BJ (cell line): ENCODE measurements at places on chromosomes 11 and 22. TPM values are rescaled to one million over a fixed set of nuclear protein-coding genes. Genes with fewer than 3 reads are reported as not detected.

The CBLIF gene
- polyA plus RNA-seq: not detected in 2 replicates

DNA sequence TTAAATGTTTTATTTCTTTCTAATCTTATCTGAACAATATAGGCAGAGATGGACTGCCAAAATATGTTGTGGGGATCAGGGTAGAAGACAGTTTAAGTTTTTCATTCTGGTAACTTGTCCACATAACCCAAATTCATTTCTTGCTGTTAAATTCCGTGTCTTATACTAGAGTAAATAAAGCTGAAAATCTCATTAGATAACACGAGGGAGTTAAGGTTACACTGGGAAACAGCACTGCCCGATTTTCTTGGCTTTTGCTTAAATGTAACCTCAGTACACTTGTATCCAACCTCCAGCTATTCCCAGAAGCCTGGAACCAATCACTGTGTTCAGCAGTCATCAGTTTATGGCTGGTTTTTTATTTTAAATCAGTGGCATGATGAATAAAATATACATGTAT, 48.2 kb downstream of the MICAL3 start:
- DNase-seq: no peak

DNA sequence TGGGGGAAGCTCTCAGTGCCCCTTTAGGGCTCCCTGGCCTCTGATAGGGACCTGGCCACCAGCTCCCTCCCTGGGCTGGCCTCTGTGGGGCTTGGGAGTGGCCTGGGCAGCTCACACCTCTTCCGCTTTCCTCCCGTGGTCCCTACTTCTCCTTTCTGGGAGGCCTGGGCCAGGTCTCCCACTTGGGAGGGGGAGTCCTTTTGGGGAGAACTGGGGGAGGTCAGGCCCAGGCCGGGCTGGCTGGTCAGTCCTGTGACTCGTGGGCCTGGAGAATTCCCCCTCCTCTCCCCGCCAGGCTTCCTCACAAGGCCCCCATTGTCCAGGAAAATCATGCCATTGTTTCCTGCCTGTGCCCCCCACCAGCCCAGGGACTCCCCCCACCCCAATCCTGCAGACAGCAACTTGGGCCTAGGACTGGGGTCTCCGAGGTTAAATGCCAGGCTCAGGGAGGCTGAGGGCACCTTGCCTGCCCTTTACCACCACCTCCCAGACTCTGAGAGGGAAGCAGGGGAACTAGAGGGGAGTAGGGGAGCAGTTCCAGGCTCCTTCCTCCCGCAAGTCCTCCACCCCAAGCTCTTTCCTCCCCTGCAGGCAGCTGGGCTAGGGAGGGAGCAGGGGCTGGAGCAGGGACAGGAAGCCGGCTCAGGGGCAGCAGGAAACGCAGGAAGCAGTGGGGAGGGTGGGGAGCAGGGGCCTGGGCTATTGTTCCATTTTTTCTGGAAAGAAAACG, 2.8 kb downstream of the MAP3K11 start:
- DNase-seq: no peak

The OR51E2 gene
- not detected in 2 replicates for polyA plus RNA-seq

DNA sequence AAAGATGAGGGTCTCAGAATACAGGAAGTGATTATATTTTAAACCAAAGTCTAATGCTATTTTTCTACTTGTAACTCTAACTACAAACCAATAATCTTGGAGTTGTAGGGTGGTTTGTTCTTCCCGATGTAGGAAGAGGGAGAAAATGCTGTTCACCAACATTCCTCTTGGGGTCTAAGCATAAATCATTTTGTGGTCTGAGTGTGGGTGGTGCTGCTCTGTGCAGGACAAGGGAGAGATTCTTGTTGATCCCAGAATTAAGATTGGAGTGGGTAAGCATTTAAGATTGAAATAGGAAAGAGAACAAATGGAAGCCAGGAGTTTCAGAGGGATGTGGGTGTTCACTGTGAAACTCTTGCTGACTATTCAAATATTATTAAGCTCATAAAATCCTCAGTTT, 38.6 kb upstream of the MMP13 start:
- no peak for DNase-seq

GRCh38 chr22:48742556-48743343, 1084.9 kb downstream of the BRD1 start:
- DNase-seq: no peak

DNA sequence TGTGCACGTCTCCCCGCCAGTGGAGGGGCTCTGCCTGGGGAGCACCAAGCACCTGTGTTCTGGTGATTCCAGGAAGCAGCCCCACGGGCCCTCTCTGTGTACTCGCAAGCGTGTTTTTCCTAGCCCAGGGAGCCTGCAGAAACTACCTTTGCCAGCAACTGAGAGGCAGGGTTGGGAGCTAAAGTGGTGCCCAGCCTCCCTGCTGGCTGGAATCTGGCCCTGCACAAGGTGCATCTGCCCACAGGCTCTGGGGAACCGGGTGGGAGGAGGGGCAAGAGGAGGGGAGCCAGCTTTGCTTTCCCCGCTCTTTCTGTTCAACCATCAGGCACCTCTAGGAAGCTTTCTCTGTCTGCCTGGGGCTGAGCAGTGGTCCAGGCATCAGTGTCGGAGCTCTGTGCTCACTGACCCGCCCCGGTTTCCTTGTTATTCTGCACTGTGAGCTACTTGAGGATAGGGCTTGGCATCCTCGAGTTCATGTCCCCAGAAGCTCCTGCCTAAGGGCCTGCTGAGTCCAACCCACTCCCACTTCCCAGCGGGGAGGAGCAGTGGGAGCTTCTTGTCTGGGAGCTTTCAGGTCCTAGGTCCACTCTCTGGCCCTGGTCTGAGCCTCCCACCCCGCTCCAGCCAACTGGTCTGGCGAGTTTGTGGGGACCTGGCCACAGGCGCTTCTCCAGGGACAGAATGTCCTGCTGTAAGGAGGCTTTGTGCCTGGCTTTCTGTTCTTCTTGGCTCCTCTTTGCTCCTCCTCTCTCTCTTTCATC, 14.9 kb downstream of the DAGLA start:
- no peak for DNase-seq

- no peak for DNase-seq
Observed at GRCh38 chr22:49159711-49160110, 668.0 kb downstream of the BRD1 start.

DNA sequence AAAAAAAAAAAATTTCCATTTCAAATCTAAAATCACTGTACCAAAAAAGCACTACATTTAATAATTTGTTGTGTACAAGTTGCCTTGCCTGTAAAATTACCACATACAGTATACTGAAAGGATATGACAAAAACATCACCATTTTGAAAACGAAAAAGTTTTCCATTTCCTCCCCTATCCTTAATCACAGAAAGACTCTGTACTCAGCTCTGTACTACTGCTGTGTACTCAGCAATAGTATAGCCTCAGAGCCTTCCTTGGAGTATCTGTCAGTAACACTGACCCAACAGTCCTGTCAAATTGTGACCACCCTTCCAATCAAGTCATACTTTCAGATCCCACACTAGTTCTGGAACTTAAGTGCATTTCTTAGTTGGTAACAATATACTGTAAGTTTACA, 48.0 kb downstream of the CELF1 start:
- DNase-seq: no peak

GRCh38 chr11:78714539-78714938, 139.9 kb upstream of the NARS2 start:
- no peak for DNase-seq

The SULT4A1 gene
- 0.15 and 0.39 TPM in 2 replicates for polyA plus RNA-seq

The TESMIN gene
- polyA plus RNA-seq: 1.5 and 2.1 TPM in 2 replicates

The CATSPER1 gene
- 0.56 and 0.69 TPM in 2 replicates for polyA plus RNA-seq

The FOXRED1 gene
- polyA plus RNA-seq: 11.4 and 18.3 TPM in 2 replicates

- DNase-seq: no peak
Observed at GRCh38 chr11:27437829-27438594, 34.6 kb downstream of the LGR4 start.

GRCh38 chr11:105829084-105829483, 193.0 kb downstream of the MSANTD4 start:
- DNase-seq: no peak

DNA sequence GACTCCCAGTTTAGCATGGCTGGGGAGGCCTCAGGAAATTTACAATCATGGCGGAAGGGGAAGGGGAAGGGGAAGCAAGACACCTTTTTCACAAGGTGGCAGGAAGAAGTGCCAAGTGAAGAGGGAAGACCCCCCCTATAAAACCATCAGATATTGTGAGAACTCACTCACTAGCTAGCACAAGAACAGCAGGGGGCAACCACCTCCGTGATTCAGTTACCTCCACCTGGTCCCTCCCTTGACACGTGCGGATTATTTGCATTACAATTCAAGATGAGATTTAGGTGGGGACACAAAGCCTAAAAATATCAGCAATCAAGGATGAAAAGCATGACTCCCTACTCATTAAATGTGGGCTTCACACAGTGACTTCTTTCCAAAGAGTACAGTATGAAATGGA, 155.0 kb upstream of the CCDC90B start:
- no peak for DNase-seq

The INPP5J gene
- 1.1 and 1.5 TPM in 2 replicates for polyA plus RNA-seq

DNA sequence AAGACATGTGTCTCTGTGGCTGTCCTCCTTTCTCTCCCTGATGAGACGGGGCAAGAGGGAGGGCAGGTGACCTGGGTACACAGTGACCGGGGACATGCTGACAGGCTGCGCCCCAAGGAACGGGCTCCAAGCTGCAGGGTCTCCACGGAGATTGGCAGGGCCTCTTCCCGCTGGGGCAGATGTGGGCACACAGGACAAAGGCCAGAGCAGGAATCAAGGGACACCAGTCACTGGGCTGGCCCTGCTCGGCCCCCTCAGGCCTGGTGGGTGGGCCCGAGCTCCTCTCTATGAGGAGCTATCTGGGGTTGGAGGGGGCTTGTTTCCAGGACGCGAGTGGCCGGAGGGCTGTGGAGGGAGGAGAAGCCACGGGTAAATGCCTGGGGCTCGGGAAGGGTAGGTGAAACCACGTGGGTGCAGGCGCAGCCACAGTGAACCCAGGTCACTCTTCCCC, 11.2 kb downstream of the PNPLA5 start:
- no peak for DNase-seq

- peak; percentile 23 for DNase-seq
Observed at GRCh38 chr11:64304316-64305072, 830 bp upstream of the ESRRA start.

- no peak for DNase-seq
Observed at GRCh38 chr11:33116535-33116934, 44.7 kb downstream of the CSTF3 start.

DNA sequence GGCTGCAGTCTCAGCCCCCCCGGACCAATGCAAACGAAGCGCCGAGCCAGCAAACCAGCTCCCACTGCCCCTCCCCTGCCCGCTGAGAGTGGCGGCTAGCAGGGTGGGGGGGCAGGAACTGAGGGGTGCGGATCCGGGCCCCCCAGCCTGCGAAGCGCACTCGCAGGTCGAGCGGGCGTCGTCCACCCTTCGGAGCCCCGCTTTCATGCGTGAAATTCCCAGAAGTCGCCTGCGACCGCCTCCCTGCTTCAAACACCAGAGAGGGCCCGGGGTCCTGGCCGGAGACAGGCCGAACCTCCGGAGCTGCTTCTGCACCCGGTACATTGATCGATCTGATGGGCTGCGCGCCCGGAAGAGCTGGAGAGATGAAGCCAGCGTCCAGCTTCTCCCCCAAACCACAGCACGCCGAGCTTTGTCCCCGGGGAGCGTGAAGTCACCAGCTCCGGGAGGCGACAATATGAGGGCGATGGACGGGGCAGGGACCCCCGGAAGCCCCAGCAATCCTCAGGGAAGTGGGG, 646 bp upstream of the PATZ1 start:
- DNase-seq: no peak

The C22orf23 gene
- 0.38 and 0.42 TPM in 2 replicates for polyA plus RNA-seq

DNA sequence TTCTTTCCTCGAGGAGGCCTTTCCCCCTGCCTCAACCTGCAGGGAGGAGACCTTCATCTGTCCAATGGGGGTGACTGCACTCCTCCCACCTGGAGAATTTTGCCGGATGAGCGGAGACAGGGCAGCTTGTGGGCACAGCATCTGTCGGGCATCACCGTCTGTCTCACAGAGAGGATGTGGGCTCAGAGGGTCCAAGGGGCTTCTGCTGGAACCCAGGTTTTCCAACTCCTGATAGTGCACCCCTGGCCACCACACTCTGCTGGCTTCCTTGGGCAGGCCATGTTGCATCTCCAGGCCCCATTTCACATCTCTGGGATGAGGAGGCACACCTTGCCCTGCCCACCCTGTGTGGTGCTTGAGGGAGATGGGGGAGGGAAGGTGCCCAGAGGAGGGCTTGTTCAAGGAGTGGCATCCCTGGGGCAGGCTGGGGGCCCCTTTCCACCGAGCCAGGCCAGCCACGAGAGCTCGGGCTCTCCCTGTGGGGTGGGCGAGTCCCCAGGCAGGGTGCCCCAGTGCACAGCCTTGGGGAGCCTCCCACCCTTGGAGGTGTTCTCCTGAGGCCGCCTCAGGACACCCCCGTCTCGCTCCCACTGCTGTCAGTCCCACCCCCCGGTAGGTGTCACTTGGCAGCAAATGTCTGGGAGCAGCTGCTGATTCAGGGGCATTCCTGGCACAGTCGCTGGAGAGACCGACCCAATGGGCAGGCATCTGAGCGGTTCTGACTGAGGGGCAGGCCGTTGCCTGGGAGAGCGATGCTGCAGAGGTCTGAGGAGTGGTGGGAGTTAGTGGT, 84.2 kb downstream of the MORC2 start:
- no peak for DNase-seq

DNA sequence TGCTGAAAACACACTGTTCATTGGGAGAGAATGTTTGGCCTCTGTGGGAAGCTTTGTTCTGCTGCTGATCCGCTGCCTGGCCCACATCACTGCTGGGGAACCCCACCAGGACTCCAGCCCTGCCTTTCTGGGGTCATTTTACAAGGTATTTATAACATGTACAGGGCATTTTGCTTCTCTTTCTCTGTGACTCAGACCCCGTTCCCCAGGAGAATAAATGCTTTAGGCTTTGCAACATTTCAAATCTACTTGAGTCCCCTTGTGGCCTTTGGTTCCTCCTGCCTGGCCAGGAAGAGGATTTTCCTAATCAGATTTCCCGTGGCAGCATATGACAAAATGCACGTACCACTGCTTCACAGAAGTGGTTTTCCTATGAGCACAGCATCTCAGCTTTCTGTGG, 43.0 kb downstream of the BTG4 start:
- no peak for DNase-seq

DNA sequence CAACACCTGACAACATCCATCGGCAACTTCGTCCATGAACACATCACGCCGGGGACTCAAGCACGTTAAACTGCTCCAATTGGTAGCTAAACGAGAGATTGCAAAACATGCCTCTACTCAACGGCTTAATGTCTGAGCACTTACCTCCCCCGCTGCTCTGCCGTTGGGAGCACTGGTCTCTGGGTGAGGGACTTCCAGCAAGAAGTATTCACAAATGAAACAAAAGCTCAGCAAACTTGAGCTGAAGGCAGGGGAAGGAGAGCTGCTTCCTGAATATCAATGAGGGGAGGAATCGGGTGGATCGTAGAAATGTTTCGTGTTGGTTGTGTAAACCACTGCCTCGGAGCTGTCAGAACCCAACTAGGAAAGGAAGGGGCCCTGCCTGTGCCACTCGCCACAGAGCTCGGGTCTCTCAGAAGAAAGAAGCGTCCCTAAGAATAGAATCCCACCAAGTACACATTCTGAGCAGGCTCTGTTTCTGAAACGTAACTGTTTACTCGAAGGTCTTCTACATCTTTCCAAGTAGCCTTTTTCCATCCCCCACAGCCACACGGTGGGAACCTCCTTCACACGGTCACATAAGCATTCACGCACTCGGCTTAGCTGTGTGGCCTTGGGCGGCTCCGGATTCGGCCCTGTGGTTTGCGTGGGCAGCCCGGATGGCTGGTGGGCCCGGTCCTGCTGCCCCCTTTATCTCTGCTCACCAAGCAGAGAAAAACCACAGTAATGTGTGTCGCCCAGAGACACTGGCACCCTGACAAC, at the start of gene MLC1:
Gene MLC1 (minus strand): TSS at position 216 of the 762 bp plus-strand sequence. CDS start 524 bp downstream, outside the sequence.
- peak; percentile 26 for DNase-seq

The CADM1 gene
- 31.8 and 43.4 TPM in 2 replicates for polyA plus RNA-seq
